Activated CD8-positive, alpha-beta T cell treated with anti-CD3 and anti-CD28 coated beads, Interleukin-2, amount 10 ng/mL, durations not matched to agents 7 days and 5 days (primary cell): ENCODE measurements at places on chromosomes 3 and 15.

DNA sequence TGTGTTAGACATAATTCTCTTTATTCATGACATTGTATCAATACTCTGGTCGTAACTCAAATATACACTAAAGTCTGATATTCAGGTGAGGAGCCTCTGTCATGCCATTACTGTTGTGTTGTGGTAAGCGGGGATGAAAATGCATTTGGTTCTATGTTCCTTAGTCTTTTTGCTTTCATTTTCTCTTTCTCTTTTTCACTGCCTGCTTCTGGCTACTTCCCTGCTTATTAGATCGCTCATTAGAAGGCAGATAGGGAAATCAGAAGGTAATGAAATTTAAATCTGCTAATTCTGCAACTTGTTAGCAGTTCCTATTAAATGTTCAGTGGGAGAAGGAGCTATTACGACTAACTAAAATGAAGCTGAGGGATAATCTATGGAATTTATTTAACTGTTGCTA lies 345.0 kb downstream of the GRM7 start:
- no peak for DNase-seq

- no peak for DNase-seq
Observed at GRCh38 chr15:100670505-100671021, 68.2 kb downstream of the ASB7 start.

- no peak for DNase-seq
Observed at GRCh38 chr3:108067768-108068167, 23.1 kb downstream of the CD47 start.

- DNase-seq, result no peak
Observed at GRCh38 chr3:110744723-110745122, 326.9 kb upstream of the NECTIN3 start.

- DNase-seq, result no peak
Observed at GRCh38 chr3:117490716-117491115, 781.1 kb downstream of the TUSC7 start.

- peak; percentile 74 for DNase-seq
Observed at GRCh38 chr15:60840703-60841411, 361.9 kb upstream of the ICE2 start.

DNA sequence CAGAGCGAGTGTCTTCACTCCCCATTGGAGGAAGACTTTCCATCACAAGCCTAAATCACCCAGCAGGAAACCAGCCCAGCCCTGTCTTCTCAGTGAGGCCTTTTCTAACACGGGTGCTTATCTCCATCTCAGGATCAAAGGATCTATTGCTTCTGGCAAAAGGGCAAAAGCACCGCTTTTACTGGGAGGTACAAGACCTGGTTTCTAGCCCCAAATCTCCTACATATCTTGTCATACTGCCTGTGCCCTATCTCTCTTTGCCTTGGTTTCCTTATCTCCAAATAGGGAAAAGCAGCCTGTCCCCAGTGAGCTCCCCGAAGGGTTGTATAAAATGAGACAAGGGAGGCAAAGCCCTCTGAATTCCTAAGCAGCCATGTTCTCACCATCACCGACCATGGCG lies 5.2 kb downstream of the GLB1 start:
- DNase-seq, result no peak

- DNase-seq, result no peak
Observed at GRCh38 chr3:134103470-134103869, 73.7 kb upstream of the SLCO2A1 start.

DNA sequence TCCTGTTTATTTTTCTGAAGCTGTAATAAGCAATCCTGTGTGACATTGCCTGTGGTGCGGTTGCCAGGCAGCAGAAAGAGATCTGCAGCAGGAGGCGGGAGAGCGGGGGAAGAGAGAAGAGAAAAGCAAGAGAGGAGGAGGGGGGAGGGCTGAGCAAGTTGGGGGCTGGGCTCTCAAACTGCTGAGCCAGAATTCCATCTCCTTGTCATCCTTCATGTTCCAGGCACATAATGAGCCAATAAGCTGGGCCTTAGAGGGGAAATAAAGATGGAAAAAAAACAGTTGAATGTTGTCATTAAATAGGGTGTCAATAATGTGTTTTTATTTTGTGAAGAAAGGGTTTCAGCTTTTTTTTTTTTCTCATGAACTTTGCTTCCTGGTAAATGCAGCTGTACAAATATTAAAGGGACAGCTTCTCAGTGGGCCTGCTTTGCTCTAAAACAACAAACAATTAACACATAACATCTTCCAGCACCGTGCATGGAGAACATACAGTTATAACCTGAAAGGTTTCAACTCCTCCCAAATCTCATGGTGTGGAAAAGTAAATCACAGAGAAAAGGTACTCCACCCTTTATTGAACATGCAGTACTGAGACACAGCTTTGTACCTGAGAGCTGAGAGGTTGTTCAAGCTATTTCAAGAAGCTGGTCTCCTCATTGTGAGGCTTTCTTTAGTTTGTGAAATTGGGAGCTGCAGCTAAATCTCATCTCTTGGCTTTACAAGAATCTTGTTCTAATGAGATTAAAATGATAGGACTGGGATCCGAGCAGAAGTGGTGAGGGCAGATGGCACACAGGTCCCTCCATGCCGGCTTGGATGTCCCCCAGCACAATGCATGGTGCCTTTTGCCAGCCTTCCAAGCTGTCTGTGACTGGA lies 451.1 kb upstream of the KCNMB2 start:
- DNase-seq, result peak; percentile 27

DNA sequence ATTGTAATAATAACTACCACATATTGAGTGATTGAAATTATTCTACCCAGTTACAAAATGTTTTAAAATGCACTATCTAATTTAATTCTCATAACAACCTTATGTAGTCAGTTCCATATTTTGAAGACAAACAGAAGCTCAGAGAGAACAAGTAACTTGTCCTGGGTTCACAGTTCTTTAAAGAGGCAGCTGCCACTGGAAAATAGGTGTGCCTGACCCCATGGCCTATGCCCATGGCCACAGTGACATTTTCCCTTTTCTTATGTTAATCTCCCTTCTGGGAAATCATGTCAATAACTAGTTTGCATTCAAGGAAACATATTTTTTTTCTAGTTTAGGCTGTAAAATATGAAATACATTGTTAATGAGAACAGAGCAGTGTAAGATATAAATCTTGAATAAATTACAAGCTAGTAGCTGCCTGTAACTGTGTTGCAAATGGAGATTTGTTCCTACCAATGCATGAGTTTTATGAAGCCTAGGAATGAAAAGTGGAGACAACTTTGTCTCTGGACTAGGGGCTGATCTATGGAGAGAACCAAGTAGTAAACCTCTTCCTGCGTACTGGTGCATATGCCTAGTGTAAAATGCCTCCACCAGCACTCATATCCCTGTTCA lies 1018.0 kb downstream of the NTRK3 start:
- no peak for DNase-seq

GRCh38 chr3:124939661-124940060 lies 5.1 kb upstream of the MUC13 start:
- DNase-seq, result no peak

- DNase-seq, result no peak
Observed at GRCh38 chr15:59360305-59360704, 12.4 kb downstream of the MYO1E start.

DNA sequence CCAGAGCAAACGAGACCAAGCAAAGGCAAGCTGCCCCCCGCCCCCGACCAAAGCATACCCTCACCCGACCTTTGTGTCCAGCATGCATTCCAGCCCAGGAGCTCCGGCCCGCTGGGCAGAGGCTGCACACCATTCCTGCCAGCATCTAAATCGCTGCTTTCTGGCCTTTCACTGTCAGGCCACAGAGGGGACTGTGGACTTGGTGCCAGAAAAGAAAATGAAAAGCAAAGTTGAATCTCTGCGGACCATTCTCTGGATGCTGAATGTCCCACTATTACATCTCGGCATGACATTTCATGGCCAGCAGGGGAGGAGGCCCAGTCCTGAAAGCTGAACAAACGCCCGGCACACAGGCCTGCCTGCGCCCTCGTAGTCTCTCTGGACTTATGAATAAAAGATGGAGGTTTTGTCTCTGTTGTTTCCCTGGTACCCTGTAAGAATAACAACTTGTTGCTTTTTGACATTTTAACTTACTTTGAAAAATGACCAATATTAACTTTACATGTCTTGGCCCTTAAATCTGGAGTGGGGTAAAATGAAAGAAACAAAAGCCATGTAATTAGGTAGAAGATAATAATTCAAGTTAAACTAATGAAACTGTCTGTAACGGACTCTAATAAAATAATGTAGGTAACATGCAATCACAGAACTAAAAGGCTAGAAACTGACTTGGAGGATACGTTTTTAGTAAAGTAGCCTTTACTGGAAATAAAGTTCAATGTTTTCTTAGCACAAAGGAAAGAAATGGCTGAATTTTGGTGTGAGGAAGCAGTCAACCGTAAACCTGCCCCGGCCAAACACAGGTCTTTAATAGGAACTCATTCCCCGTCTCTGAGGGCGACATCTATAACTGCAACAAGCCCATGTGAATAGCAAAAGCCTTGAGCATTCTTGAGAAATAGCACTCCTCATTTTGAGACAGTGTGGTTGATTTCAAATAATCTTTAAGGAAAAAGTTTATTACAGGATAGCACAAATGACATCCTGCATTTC lies 12.7 kb downstream of the IL17RD start:
- DNase-seq, result no peak

DNA sequence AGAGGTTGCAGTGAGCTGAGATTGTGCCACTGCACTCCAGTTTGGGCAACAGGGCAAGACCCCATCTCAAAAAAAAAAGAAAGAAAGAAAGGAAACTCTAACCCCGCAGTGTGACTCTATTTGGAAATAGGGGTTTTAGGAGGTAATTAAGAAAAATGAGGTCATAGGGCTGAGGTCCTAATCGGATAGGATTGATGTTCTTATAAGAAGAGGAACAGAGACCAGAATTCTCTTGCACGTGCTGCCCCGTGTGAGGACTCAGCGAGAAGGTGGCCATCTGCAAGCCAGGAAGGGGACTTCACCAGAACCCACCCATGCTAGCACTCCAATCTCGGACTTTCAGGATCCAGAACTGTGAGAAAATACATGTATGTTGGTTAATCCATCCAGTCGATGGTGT lies 25.8 kb downstream of the KLHL6 start:
- DNase-seq, result no peak

DNA sequence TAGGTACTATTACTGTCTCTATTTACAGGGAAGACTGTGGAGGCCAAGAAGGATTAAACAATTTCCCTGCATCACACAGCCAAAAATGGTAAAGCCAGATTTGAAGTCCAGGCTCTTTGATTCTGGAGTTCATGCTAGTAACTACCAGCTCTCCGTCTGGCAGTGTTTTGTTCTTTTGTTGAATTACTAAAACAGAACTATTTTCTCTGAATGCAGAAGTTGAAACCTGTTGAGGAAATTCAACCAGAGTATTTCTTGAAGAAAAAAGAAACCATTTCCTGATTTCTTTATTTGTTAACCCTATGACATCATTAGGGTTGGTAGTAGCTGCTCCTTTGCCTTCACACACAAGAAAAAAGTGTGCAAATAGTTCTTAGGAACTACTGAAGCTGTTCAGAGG lies 34.3 kb downstream of the CRTC3 start:
- DNase-seq, result no peak

GRCh38 chr3:164460851-164461250 lies 617.4 kb downstream of the SI start:
- DNase-seq, result no peak

GRCh38 chr3:11530153-11530721 lies 113.5 kb downstream of the VGLL4 start:
- no peak for DNase-seq

DNA sequence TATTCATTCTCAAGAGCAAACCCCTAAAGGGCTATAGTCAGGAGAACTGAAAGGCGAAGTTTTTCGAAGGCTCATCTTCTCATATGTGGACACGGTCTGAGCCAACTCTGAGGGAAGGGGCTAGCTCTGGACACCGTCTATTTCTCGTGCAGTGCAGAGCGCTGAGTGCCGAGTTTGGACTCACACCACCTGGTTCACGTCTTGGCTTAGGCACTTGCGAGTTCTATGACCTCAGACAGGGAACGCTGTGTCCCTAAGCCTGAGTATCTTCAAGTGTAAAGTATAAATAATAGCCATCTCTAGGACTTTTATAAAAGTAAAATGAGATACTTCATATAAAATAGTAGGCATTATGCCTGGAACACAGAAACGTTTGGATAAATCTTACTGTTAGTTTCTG lies 223.7 kb downstream of the FMN1 start:
- DNase-seq, result no peak

GRCh38 chr15:42084465-42085235 lies 9.7 kb downstream of the PLA2G4D start:
- peak; percentile 54 for DNase-seq

DNA sequence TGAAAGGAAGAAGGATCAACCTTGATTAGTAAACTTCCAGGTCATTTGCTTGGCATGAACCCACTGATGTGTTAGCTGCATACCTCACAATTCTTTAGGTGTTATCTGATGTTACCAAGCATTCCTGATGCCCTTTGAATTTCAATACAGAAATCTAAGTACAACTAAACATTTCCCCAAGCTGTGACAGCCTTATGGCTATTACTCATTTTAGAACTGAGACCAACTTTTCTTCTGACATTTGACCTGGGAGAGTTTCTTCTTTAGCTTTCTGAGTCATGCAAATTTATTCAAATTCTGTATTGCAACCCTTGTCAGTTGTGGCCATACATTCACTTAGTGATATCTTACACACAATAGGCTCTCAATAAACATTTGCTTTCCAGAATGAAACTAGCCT lies 124.3 kb downstream of the TIGIT start:
- DNase-seq, result no peak

- peak; percentile 61 for DNase-seq
Observed at GRCh38 chr3:45693941-45694521, 4.8 kb downstream of the SACM1L start.

DNA sequence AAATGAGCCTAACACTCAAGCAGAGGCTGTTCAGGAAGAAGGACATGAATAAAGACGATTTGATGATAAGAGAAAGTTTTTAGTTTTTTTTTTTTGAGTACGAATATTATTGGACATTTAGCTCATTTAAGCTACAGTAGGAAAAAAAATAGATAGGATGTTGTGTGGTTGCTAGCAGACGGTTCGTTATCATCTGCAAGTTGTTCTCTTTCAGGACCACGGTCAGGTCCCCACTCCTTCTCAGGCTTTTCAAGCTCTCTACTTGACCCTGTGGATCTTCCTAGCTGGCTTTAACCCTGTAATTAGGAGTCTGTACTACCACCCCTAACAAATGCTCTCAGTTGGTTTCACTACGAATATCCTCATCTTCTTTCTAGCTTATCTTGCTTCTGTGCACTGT lies 1.1 kb downstream of the KCNH8 start:
- peak; percentile 61 for DNase-seq

GRCh38 chr3:89656388-89656787 lies 549.0 kb downstream of the EPHA3 start:
- DNase-seq, result no peak

GRCh38 chr3:165852711-165853110 lies 15.5 kb upstream of the BCHE start:
- DNase-seq, result no peak

DNA sequence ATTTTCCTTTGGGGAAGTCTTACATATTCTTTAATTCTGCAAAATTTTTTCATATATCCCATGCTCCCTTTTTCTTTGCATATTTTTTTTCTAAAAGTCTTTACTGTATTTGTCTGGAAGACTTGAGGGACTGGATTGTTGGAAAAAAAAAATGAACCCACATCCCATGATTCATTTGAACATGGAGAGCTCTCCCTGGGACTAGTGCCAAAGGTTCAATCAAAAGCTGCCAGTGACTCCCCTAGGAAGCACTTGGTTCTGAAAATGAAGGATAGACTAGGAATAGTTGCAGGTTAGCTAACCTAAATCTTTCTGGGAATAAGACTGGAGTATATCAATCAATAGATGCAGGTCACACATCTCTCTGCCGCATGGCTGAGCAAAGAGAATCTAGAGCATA lies 16.4 kb upstream of the BNC1 start:
- DNase-seq, result no peak

- no peak for DNase-seq
Observed at GRCh38 chr3:153289334-153289808, 127.3 kb downstream of the RAP2B start.
